ENCODE measurements at places on chromosomes 6 and 20. TPM values are rescaled to one million over a fixed set of nuclear protein-coding genes. Genes with fewer than 3 reads are reported as not detected.

The POM121L2 gene
- not detected for total RNA-seq

DNA sequence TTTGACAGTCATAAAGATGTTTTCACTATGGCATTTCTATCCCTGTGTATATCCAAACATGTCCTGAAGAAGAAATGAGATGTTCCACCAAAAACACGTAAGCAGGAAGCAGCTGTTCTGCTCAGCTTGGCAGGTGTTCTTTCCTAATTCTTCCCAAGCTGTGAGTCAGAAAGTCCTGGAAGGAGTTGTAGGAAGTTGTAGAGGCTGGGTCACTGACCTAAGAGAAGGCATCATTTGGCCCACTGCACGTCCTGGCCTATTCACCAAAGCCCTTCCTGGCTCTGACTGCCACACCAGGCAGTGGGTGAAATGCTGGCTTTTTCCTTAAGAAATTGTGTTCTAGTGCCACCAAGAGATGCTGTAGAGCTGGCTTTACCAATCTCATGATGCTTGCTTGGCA, 40.3 kb downstream of the STX11 start:
- no peaks in the 10 kb centered on the region for H3K4me1 ChIP-seq
- peaks cover 17% of the 10 kb centered on the region for H3K36me3 ChIP-seq
- H3K4me3 ChIP-seq, result no peak overlapping the region

DNA sequence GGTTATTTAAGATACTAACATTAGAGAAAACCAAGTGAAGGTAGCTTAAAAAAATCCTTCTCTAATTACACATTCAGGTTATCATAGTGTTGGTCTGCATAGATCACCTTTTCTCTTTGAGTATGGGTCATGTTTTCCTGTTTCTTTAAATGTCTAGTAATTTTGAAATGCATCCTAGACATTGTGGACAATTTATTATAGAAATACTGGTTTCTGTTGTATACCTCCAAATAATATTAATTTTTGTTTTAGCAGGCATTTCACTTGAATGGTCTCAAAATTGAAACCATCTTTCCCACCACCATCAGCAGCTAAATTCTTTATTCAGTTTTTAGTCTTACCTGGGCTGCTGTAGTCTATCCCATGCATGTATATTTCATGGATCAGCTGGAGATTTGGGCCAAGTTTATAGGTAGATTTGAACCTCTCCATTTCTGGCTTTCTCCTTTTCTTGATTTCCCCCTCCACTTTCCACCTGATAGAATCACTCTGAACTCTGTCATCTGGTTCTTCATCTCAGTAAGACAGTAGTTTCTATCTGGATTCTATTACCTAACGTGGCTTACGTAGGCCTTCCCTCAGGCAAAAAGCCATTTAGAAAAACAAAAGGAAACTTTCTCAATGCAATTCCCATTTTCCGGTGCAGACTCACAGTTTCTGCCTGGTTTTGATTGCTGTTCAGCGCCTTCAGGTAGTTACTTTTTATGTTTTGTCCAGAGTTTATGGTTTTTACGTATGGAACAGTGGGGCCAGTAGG, 52.3 kb downstream of the ZFAND3 start:
- no peak overlapping the region for H3K27ac ChIP-seq
- no peaks in the 10 kb centered on the region for H3K36me3 ChIP-seq
- no peak overlapping the region for H3K4me3 ChIP-seq
- DNase-seq, result no peak
- no peaks in the 10 kb centered on the region for H3K27me3 ChIP-seq

The CST7 gene
- 3.2 TPM for total RNA-seq

The ZC3H12D gene
- 71.0 TPM for total RNA-seq

The PTPN1 gene
- 82.8 TPM for total RNA-seq

- DNase-seq, result no peak
- H3K36me3 ChIP-seq, result no peaks in the 10 kb centered on the region
- no peaks in the 10 kb centered on the region for H3K4me1 ChIP-seq
- H3K27ac ChIP-seq, result no peak overlapping the region
- no peak overlapping the region for H3K4me3 ChIP-seq
Observed at GRCh38 chr6:104608101-104608500, 251.6 kb downstream of the HACE1 start.

- H3K27me3 ChIP-seq, result no peaks in the 10 kb centered on the region
- H3K36me3 ChIP-seq, result no peaks in the 10 kb centered on the region
- H3K4me3 ChIP-seq, result no peak overlapping the region
Observed at GRCh38 chr6:92586236-92586977, 833.0 kb downstream of the EPHA7 start.

The FNDC11 gene
- total RNA-seq, result 1.8 TPM

- no peak for DNase-seq
- no peak overlapping the region for H3K4me3 ChIP-seq
- H3K4me1 ChIP-seq, result no peaks in the 10 kb centered on the region
- H3K36me3 ChIP-seq, result no peaks in the 10 kb centered on the region
- H3K27ac ChIP-seq, result no peak overlapping the region
Observed at GRCh38 chr6:168060521-168060931, 18.5 kb downstream of the FRMD1 start.

- H3K27ac ChIP-seq, result no peak overlapping the region
- no peaks in the 10 kb centered on the region for H3K27me3 ChIP-seq
Observed at GRCh38 chr6:56047931-56048540, 172.6 kb upstream of the BMP5 start.

GRCh38 chr6:5569491-5569890, 308.2 kb downstream of the FARS2 start:
- H3K27ac ChIP-seq, result no peak overlapping the region
- no peaks in the 10 kb centered on the region for H3K27me3 ChIP-seq
- no peaks in the 10 kb centered on the region for H3K4me1 ChIP-seq
- no peaks in the 10 kb centered on the region for H3K36me3 ChIP-seq

The SCUBE3 gene
- total RNA-seq, result not detected

DNA sequence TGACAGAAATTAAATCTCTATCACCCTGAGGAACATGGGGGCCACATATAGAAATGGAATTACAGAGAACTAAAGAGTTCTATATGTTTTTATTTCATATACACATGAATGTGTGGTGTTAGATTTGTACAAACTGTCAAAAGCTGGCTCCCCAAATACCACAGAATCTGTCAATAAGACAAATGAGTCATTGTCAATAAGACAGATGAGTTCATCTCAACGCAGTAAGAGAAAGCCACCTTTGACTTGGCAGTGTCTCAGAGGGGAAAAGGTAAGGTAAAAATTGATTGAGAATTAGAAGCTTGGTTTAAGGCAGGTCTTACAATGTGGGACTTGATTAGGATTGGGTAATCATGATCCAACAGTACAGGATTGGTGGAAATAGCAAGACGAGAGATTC, 124.2 kb upstream of the GPR6 start:
- no peak overlapping the region for H3K27ac ChIP-seq
- no peaks in the 10 kb centered on the region for H3K36me3 ChIP-seq
- no peaks in the 10 kb centered on the region for H3K27me3 ChIP-seq
- H3K4me3 ChIP-seq, result no peak overlapping the region

GRCh38 chr6:129667621-129668020, 42.4 kb downstream of the ARHGAP18 start:
- DNase-seq, result no peak
- peaks cover 12% of the 10 kb centered on the region for H3K4me1 ChIP-seq
- H3K4me3 ChIP-seq, result no peak overlapping the region
- H3K27ac ChIP-seq, result no peak overlapping the region
- no peaks in the 10 kb centered on the region for H3K27me3 ChIP-seq

GRCh38 chr20:37901654-37902503, 1.0 kb upstream of the VSTM2L start:
- DNase-seq, result no peak
- peaks cover 61% of the 10 kb centered on the region for H3K27me3 ChIP-seq
- no peak overlapping the region for H3K27ac ChIP-seq
- no peak overlapping the region for H3K4me3 ChIP-seq

DNA sequence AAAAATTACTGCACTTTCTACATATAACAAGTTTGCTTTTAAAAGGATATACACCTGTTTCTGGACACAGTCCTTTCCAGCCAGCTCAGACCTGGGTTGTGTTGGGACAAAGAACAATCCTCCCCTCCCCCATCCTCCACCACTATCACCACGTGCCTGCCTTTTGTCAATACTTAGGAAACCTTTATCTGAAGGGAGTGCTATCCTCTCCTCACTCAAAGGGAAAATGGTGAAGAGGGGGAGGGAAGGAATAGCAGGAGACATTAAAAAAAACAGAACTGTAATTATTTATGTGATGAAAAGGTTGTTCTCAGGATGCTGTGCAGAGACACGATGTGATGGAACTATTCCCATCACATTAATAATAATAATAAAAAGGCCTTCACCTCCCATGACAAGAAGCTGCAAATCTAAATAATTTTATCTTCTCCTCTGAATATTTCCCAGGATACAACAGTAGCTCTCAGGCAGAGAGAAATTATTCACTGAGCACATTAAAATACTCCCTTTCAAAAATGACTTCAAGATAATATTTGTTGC, 105.5 kb downstream of the NRSN1 start:
- no peak overlapping the region for H3K4me3 ChIP-seq
- no peak for DNase-seq
- H3K27me3 ChIP-seq, result no peaks in the 10 kb centered on the region
- H3K4me1 ChIP-seq, result no peaks in the 10 kb centered on the region
- H3K36me3 ChIP-seq, result no peaks in the 10 kb centered on the region

DNA sequence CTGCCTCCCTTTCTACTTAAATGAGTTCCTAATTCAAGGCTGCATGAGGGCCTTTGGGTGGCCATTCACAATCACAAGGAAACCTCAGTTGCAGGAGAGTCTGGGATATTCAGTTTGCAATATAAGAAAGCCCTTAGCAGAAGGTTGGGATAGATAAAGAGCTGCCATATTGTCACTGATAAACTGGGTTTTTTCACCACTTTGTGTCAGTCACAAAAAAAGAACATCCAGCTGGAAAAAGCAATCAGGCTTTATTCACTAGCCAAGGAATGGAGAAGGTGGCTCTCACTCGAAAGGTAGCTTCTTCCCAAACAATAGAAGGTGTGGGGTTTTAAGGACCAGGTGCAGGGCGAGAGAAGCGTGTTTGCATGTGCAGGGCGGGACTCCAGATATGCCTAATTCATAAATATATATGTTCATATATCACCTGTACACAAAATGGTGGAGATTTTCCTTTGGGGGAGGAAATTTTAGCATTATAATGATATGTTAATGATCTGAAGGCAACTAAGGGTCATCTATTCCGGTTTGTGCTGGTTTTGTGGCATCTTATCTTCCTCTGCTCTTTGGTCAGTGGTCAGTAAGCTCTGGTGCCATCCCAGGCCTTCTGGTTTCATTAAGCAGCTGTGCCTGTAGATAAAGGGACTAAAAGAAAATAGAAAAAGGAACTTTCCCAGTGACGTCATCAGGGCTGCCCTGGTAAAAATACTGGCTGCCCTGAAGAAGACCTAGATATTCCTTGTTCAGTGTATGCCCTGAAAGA, 97.1 kb upstream of the IYD start:
- H3K27ac ChIP-seq, result no peak overlapping the region
- H3K4me3 ChIP-seq, result no peak overlapping the region
- H3K4me1 ChIP-seq, result no peaks in the 10 kb centered on the region
- no peaks in the 10 kb centered on the region for H3K36me3 ChIP-seq
- no peaks in the 10 kb centered on the region for H3K27me3 ChIP-seq
- no peak for DNase-seq

GRCh38 chr6:133886104-133886775, 2.7 kb upstream of the TCF21 start:
- H3K27me3 ChIP-seq, result peaks cover 87% of the 10 kb centered on the region
- no peak for DNase-seq
- H3K36me3 ChIP-seq, result no peaks in the 10 kb centered on the region
- H3K4me3 ChIP-seq, result no peak overlapping the region
- H3K4me1 ChIP-seq, result peaks cover 15% of the 10 kb centered on the region

GRCh38 chr6:36197739-36198221, 1.2 kb downstream of the BRPF3 start:
- no peaks in the 10 kb centered on the region for H3K27me3 ChIP-seq
- peaks cover 55% of the 10 kb centered on the region for H3K4me1 ChIP-seq
- no peak overlapping the region for H3K27ac ChIP-seq

The TOX2 gene
- total RNA-seq, result 3.9 TPM

The RHAG gene
- total RNA-seq, result not detected

- H3K4me3 ChIP-seq, result no peak overlapping the region
- no peaks in the 10 kb centered on the region for H3K4me1 ChIP-seq
- H3K36me3 ChIP-seq, result no peaks in the 10 kb centered on the region
Observed at GRCh38 chr6:117451671-117452070, 25.9 kb upstream of the ROS1 start.

- no peak overlapping the region for H3K27ac ChIP-seq
- H3K27me3 ChIP-seq, result peaks cover 3% of the 10 kb centered on the region
- H3K4me1 ChIP-seq, result no peaks in the 10 kb centered on the region
- no peak for DNase-seq
- no peaks in the 10 kb centered on the region for H3K36me3 ChIP-seq
Observed at GRCh38 chr6:40903456-40903855, 135.6 kb downstream of the UNC5CL start.

The ISM1 gene
- 1.1 TPM for total RNA-seq

DNA sequence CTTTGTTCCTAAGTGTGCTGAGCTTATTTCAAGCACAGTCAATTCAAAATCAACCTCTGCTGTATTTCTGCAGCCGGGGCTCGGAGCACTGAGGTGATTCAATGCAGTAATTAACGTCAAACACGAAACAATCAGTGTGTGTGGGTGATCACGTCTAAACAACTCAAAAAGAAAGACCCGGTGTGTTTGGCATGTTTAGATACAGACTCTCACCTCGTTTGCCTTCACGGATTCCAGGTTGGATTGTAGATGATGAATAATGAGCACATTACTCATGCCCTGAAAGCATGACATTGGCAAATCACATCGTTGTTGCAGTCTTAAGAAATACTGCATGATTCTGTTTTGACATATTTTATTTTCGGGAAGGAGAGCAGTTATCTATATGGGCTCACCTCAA, 231.0 kb downstream of the QKI start:
- H3K27ac ChIP-seq, result no peak overlapping the region
- H3K4me3 ChIP-seq, result no peak overlapping the region
- no peaks in the 10 kb centered on the region for H3K4me1 ChIP-seq
- H3K36me3 ChIP-seq, result no peaks in the 10 kb centered on the region
- no peak for DNase-seq

DNA sequence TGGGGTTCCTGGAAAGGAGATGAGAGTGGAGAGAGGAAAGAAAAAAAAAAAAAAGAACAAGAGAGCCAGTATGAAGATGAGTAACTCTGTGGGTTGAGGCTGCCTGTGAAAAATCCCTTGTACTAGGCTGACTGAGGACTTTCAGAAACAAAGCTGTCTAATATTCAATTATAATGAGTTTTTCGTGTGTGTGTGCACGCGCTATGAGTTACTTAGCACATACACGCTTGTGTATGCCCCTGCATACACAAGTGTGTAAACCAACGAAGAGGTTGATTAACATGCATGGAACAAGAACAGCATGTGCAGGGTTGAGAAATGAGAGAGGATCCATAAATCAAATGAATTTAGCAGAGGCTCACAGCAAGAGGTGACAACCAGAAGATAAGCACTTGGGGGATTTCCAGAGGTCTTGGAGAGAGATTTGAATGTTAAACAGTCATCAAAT, 4.8 kb upstream of the RBPJL start:
- no peak overlapping the region for H3K27ac ChIP-seq
- peaks cover 15% of the 10 kb centered on the region for H3K27me3 ChIP-seq
- DNase-seq, result no peak
- H3K4me1 ChIP-seq, result peaks cover 5% of the 10 kb centered on the region
- H3K36me3 ChIP-seq, result no peaks in the 10 kb centered on the region

The AGPAT1 gene
- total RNA-seq, result 13.3 TPM

The PKIB gene
- 1.1 TPM for total RNA-seq

GRCh38 chr20:34396408-34396807, 33.3 kb downstream of the ITCH start:
- no peaks in the 10 kb centered on the region for H3K4me1 ChIP-seq
- no peaks in the 10 kb centered on the region for H3K27me3 ChIP-seq
- H3K27ac ChIP-seq, result no peak overlapping the region
- DNase-seq, result no peak
- no peak overlapping the region for H3K4me3 ChIP-seq

GRCh38 chr20:16205507-16205906, 367.7 kb downstream of the KIF16B start:
- H3K36me3 ChIP-seq, result no peaks in the 10 kb centered on the region
- no peak overlapping the region for H3K4me3 ChIP-seq
- DNase-seq, result no peak

All from CD4-positive, alpha-beta T cell (primary cell).